ENCODE measurements at places on chromosomes 12 and 14. TPM values are rescaled to one million over a fixed set of nuclear protein-coding genes. Genes with fewer than 3 reads are reported as not detected.

DNA sequence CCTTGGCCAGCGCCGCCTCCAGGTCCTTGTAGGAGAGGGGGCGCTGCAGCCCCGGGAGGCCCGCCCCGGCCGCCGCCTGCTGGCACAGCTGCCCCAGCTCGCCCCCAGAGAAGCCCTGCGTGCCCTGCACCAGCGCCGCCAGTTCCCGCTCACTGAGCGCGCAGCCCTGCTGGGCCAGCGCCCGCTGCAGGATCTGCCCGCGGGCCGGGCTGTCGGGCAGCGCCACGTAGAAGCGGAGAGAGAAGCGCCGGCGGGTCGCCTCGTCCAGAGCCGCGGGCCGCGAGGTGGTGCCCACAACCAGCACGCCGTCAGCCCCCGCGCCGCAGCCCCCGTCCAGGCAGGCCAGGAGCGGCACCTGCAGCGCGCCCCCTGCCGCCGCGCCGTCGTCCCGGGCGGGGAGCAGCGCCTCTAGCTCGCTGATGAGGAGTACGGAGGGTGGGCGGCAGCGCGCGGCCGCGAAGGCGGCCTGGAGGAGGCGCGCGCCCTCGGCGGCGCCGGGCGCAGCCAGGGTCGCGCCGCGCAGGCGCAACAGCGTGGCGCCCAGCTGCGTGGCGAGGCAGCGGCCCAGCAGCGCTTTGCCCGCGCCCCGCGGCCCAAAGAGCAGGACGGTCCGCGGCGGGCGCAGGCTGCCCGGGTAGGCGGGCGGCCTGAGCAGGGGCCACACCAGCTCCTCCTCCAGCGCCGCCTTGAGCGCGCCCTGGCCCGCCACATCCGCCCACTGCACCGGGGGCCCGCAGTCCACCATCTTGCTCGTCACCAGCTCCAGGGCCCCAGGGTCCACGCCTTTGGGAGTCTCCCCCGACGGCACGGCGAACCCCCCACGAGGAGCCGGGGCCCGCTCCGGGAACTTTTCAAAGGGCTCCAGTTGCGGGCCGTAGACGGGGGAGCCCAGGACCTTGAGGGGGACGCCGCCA, 27.7 kb downstream of the FIGNL2 start:
- peak; percentile 36 for DNase-seq

DNA sequence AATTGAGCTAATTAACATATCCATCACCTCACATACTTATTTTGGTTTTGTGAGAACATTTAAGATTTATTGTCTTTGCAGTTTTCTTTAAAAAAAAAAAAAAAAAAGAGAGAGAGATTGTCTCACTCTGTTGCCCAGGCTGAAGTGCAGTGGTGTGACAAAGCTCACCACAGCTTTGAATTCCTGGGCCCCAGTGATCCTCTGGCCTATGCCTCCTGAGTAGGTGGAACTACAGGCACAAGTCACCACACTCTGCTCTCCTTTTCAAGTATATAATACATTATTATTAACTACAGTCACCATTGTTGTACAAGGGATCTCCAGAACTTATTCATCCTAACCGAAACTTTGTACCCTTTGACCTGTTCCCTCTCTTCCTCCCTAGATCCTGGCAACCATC, 64.0 kb downstream of the NUMB start:
- DNase-seq, result no peak

- no peak for DNase-seq
Measured at GRCh38 chr14:63993992-63994391, 141.2 kb downstream of the SYNE2 start.

CD27 gene
- not detected for polyA plus RNA-seq

COQ10A gene
- 23.6 TPM for polyA plus RNA-seq

RNF212B gene
- 0.08 TPM for polyA plus RNA-seq

CBLN3 gene
- 0.27 TPM for polyA plus RNA-seq

GRCh38 chr12:57552835-57553313, 3.0 kb downstream of the KIF5A start:
- peak; percentile 24 for DNase-seq
